SK-MEL-5 (cell line): ENCODE measurements at places on chromosomes 16 and 17. TPM values are rescaled to one million over a fixed set of nuclear protein-coding genes. Genes with fewer than 3 reads are reported as not detected.
A peak's percentile ranks its signal among the peaks of the same experiment; 100 is the strongest.

DNA sequence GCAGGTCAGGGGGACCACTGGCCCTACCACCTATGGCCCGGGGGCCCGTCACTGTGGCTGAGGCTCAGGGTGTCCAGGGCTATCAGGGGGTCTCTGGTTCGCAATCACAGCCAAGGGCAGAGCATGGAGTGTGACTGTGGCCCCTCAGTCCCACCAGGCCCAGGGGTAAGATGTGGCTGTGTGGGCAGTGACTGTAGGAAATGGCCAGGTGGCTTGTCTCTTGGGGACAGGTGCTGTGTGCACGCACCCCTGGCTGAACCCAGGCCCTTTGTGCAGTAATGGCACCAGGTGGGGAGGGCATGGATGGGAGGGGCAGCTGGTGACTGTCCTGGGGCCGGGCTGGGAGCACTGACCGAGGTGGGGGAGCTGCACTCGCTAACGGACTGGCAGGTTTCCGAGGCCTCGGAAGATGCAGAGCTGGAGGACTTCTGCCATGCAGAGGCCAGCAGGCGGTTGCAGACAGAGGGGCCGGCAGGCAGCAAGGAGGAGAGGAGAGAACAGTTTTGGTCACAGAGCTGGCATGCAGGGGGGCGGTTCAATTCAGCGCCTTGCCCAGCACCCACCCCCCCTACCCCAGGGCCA is 18.8 kb downstream of the IL34 start:
- DNase-seq: no peak

GRCh38 chr17:77750427-77751043 is 208.0 kb upstream of the TNRC6C start:
- DNase-seq: no peak

GRCh38 chr16:21501869-21502667 is 97.3 kb upstream of the METTL9 start:
- peak; percentile 87 for DNase-seq

GRCh38 chr16:65523283-65523944 is 401.6 kb upstream of the CDH11 start:
- no peak for DNase-seq

The KRTAP4-9 gene
- total RNA-seq: not detected in 2 replicates

DNA sequence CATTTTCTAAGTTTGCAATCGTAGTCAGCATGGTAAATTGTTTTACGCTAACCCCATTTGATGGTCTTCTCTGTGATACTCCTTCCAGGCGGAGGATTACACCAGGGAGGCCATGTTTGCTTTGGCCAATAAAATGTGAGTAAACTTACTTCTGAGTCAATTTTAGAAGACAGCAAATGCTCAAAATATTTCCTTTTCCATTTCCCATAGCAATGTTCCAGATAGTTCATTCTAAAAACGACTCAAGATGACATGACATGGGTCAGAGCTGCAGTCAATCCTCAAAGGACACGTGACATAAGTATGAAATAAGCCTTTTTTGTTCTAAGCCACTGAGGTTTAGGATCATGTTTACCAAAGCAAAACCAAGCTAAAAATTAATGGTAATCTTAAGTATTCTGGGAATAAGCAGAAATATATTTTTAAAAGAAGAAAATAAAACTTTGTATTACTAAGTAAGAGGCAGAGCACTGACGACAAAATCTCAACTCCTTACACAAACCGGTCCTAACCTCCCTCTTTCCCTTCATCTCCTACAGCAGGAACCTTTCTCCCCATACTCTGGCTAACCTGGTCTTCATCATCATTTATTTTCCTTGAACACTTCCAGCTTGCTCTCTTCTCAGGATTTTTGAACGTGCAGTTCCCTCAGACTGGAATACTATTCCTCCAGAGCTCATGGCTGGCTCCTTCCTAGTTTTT is 266.2 kb downstream of the CEP112 start:
- no peak for DNase-seq

The NPIPB8 gene
- not detected in 2 replicates for total RNA-seq

GRCh38 chr16:20352615-20353014 is at the start of gene UMOD:
Gene UMOD, minus strand, starts transcription at chr16:20352715. Its CDS starts 1,978 bp downstream, at chr16:20350737.
- DNase-seq: no peak

- DNase-seq: no peak
Observed at GRCh38 chr17:31835984-31836383, 23.1 kb downstream of the COPRS start.

GRCh38 chr17:75250009-75250471 is 11.4 kb downstream of the GGA3 start:
- peak; percentile 86 for DNase-seq

The EVPLL gene
- total RNA-seq: not detected in 2 replicates

The CTRB2 gene
- total RNA-seq: not detected in 2 replicates

GRCh38 chr16:77868478-77868877 is 80.1 kb downstream of the VAT1L start:
- DNase-seq: no peak

The P2RX1 gene
- not detected in 2 replicates for total RNA-seq

DNA sequence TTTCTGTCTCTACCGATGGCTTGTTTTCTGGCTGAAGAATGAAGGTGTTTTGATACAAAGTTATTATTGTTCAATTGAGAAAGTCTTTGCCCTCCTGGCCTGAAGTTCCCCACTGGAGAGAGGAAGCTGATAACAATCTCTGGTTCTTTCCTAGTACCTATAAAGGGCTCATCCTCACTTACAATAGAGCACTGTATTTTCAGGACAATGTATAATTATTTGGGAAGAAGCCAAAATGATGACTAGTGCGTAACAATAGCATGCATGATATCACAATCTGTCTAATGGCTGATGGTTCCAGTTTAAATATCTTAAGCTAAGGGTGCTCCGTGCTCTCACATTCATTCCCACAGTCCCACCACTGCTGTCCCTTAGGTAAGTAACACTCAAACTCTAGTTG is 230.7 kb downstream of the IRX3 start:
- peak; percentile 33 for DNase-seq

DNA sequence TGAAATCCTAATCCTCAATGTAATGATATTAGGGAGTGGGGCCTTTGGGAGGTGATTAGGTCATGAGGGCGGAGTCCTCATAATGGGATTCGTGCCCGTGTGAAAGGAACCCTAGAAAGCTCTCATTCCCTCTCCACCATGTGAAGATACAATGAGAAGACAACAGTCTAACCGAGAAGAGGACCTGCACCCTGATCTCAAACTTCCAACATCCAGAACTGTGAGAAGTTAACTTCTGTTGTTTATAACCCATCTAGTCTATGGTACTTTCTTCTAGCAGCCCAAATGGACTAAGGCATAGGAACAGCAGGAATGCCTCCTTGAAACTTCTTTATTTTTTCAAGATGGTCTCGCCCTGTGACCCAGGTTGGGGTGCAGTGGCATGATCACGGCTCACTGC is 24.7 kb downstream of the WSB1 start:
- DNase-seq: no peak

DNA sequence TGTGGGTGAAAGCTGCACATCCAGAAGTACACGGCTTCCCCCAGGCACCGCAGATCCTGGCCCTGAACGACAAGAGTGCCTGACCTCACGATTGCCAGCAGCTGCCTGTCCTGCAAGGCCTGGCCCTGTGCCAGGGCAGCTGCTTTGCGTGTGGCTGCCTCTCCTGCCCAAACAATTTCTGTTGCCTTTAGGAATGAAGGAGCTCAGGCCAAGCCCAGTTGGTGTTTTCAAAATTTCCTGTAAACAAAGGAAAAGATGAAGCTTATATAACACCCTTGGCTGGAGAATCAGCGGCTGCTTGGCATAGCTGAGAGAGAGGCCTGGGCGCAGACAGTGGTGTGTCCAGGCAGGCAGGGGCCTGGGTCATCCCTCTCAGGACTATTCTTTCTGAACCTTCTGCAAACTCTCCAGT is 11.7 kb upstream of the SLC47A2 start:
- peak; percentile 27 for DNase-seq

DNA sequence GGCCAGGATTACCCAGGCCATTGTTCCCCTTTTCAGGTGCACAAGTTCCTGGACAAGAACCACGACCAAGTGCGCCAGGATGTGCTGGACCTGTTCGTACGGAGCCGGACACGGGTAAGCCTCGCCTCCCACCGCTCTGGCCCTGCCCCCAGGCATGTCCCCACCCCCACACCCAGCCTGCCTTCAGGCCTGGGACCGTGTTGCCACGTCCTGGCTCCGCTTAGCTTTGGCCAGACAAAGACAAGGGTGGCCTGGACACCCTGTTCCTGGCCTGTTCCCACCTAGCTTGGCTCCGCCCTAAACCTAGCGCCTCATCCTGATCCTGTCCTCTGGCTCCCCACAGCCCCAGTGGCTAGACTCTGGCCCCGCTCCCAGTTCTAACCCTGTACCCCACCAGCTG is 30.9 kb downstream of the MYO15A start:
- DNase-seq: no peak

GRCh38 chr17:72556944-72557826 is 436.4 kb downstream of the SOX9 start:
- peak; percentile 91 for DNase-seq

- DNase-seq: no peak
Observed at GRCh38 chr17:72730077-72730476, 362.4 kb downstream of the SLC39A11 start.

DNA sequence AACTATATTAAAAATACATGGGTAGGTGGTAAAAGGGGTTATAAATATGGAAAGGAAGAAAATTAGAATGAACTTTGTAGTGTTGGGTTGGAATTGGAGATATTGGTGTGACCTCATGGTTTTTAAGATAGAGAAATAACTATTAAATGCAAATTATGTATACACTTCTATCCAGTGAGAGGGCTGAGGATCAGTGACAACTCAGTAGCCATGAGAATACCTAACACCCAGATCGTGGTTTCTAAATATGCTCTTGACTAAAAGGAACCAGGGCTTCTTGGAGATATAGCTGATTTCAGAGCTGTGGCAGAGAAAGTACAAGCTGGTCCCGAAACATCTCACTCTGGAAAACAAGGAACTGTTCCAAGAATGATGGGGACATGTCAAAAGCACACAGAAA is 44.4 kb downstream of the SLC6A4 start:
- no peak for DNase-seq

GRCh38 chr17:50316016-50316587 is 29.8 kb upstream of the XYLT2 start:
- no peak for DNase-seq

The CCL11 gene
- total RNA-seq: not detected in 2 replicates

The ZG16 gene
- total RNA-seq: not detected in 2 replicates

The OTOP3 gene
- total RNA-seq: not detected in 2 replicates

The SRL gene
- not detected in 2 replicates for total RNA-seq

The WWP2 gene
- 13.9 and 14.0 TPM in 2 replicates for total RNA-seq

DNA sequence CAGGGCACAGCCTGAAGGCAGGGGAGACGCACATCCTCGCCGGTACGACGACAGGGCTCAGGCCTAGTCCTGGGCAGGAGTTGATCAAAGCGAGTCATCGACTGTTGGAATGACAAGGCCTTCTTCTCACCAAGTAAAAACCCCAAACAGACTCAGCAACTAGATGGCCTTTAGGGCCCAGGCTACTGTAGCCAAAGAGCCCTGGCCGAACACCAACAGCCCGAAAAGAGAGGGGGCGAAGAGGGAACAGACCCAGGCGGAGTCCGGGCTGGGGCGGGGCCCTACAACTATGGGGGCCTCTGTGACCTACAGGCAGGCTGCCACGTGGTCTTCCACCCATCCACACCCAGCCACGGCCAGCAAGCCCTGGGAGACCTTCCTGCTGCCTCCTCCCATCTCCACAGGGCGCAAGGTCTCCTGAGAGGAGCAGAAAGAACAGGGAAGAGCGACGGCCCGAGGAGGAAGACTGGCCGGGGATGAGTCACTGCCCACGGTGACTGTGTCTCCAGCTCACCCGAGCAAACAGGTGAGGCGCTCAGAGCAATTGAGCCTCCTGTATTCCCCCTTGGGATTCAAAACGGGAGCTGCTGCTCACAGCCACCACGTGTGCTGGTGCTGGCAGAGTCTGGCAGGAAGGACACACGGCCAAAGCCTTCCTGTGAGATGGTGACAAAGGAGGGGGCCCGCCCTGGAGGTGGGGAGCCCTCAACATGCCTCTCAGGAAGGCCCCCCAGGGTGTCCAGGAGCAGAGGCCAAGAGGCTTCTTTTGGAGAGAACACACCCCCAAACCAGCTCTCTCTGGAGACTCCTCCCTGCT is 17.7 kb downstream of the SLC16A3 start:
- DNase-seq: no peak

The KIF1C gene
- 48.2 and 54.7 TPM in 2 replicates for total RNA-seq

GRCh38 chr17:75849279-75849646 is 5.1 kb upstream of the UNC13D start:
- DNase-seq: no peak

The CCT6B gene
- 0.96 and 1.4 TPM in 2 replicates for total RNA-seq

- no peak for DNase-seq
Observed at GRCh38 chr17:73224663-73225305, 31.9 kb downstream of the COG1 start.

The TBKBP1 gene
- total RNA-seq: 7.7 and 8.3 TPM in 2 replicates

DNA sequence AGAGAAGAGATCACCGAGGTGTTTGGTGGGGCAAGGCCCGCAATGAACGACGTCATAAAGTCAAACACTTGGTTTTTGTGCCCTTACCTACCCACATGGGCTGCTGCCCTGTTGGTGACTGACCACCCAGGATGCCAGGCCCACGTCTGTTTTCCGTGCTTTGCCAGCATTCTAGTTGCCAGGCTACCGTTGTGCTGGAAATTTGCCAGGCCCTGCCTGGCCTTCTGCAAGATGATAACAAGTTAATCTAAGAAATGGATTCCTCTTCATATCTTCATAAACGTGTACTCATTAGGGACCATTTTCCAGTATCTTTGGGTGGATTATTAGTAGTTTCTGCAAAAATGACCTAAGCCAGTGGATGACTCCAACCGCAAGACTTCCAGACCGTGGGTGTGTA is 35.4 kb downstream of the SLC6A4 start:
- no peak for DNase-seq

- peak; percentile 81 for DNase-seq
Observed at GRCh38 chr16:85350973-85351372, 238.7 kb upstream of the CIBAR2 start.
